Natural killer cell treated with Interleukin-12 subunit alpha and Interleukin-12 subunit beta and Interleukin-15 and Interleukin-18, amount 100 ng/mL, for 72 hours (primary cell): ENCODE measurements at places on chromosomes 1 and 21. TPM values are rescaled to one million over a fixed set of nuclear protein-coding genes. Genes with fewer than 3 reads are reported as not detected.

Gene CCNL2
- 124 TPM for total RNA-seq

- H3K4me3 ChIP-seq = no peak overlapping the region
- H3K27ac ChIP-seq = no peak overlapping the region
- DNase-seq = no peak
- H3K4me1 ChIP-seq = no peaks in the 10 kb centered on the region
- peaks cover 6% of the 10 kb centered on the region for H3K36me3 ChIP-seq
These were observed 316.8 kb downstream of the PTBP2 start for GRCh38 chr1:97038410-97038809.

DNA sequence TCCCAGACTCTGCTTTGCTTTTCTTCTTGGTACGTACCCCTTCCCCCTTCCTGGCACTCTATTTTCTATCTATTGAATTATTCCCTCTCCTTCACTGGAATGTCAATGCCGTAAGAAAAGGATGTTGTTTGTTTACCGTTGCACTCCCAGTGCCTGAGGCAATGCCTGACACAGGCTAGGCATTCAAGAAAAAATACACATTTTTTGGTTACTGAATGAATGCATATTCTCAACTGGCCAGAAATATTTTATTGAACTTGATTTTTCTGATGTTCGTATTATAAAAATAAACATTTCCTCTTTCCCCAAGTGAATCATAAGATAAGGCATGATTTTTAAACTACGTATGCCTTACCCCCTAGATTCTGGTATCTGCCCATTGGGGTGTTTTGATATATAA is 41.2 kb downstream of the GNG12 start:
- H3K4me1 ChIP-seq = no peaks in the 10 kb centered on the region
- H3K36me3 ChIP-seq = no peaks in the 10 kb centered on the region
- H3K27me3 ChIP-seq = peaks cover 17% of the 10 kb centered on the region
- no peak overlapping the region for H3K4me3 ChIP-seq
- H3K27ac ChIP-seq = no peak overlapping the region
- no peak for DNase-seq

DNA sequence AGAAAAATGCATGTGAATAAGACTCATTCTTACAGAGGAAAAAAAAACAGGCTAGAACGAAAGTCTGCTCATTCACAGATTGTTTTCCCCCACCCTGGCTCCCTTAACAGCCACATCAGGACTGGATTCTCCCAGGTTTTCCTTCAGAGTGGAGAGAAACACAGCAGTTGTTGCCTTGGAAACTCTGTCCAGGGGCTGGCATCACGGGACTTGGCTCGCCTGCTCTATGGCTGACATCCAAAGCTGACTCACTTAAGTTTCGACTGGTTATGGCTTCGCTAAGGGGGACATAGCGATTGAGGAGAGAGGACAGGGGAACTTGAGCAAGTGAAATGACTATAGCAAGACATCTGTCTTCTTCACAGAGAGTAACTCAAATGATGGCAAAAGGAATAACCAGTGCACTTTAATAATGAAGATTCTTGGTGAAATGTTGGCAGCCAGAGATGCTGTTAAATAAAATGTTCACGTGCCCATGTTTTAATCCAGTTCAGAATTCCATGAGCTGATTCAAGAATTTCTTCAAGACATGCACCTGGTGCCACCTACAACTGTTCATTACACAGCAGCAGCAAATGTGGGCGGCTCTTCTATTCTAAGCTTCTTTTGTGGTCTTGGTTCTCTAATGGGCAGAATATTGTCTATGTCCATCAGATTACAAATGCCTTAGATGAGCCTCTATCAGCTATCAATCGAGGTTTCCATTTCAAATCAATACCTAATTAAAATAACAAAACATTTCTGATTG is 21.8 kb downstream of the MIS18A start:
- H3K4me1 ChIP-seq = peaks cover 4% of the 10 kb centered on the region
- H3K27me3 ChIP-seq = peaks cover 24% of the 10 kb centered on the region
- DNase-seq = no peak
- no peak overlapping the region for H3K27ac ChIP-seq
- no peak overlapping the region for H3K4me3 ChIP-seq
